Left ventricle myocardium superior (tissue), 1 donor: ENCODE measurements at places on chromosomes 11 and 22. TPM values are rescaled to one million over a fixed set of nuclear protein-coding genes. Genes with fewer than 3 reads are reported as not detected.

PIWIL4 gene
- total RNA-seq, result 0.92 TPM

UBE4A gene
- 37.6 TPM for total RNA-seq

GALNT18 gene
- 25.3 TPM for total RNA-seq

DMC1 gene
- total RNA-seq, result 0.20 TPM

SLC7A4 gene
- total RNA-seq, result 0.30 TPM

B3GAT1 gene
- total RNA-seq, result 0.17 TPM

NXPE4 gene
- not detected for total RNA-seq

CSNK2A3 gene
- 1.1 TPM for total RNA-seq

APOA5 gene
- total RNA-seq, result not detected

SMDT1 gene
- 165 TPM for total RNA-seq

FOLR3 gene
- 1.2 TPM for total RNA-seq

KRTAP5-9 gene
- total RNA-seq, result not detected

MLC1 gene
- 0.10 TPM for total RNA-seq

CDCA5 gene
- total RNA-seq, result 1.3 TPM

AIFM3 gene
- 0.52 TPM for total RNA-seq

APOL3 gene
- 29.5 TPM for total RNA-seq

KCNJ1 gene
- total RNA-seq, result 0.07 TPM

DEUP1 gene
- total RNA-seq, result not detected

APOC3 gene
- total RNA-seq, result not detected

PNPLA3 gene
- total RNA-seq, result 0.25 TPM
